ENCODE measurements at places on chromosomes 16 and 17. TPM values are rescaled to one million over a fixed set of nuclear protein-coding genes. Genes with fewer than 3 reads are reported as not detected.

Gene ZSCAN10
- not detected for total RNA-seq

Gene ADAD2
- total RNA-seq: not detected

Gene YBX2
- under 0.01 TPM for total RNA-seq

- H3K36me3 ChIP-seq: no peaks in the 10 kb centered on the region
- H3K4me1 ChIP-seq: no peaks in the 10 kb centered on the region
- H3K27me3 ChIP-seq: peaks cover 4% of the 10 kb centered on the region
- H3K27ac ChIP-seq: no peak overlapping the region
- no peak overlapping the region for H3K4me3 ChIP-seq
These were observed 62.5 kb downstream of the RPH3AL start for GRCh38 chr17:290121-290521.

DNA sequence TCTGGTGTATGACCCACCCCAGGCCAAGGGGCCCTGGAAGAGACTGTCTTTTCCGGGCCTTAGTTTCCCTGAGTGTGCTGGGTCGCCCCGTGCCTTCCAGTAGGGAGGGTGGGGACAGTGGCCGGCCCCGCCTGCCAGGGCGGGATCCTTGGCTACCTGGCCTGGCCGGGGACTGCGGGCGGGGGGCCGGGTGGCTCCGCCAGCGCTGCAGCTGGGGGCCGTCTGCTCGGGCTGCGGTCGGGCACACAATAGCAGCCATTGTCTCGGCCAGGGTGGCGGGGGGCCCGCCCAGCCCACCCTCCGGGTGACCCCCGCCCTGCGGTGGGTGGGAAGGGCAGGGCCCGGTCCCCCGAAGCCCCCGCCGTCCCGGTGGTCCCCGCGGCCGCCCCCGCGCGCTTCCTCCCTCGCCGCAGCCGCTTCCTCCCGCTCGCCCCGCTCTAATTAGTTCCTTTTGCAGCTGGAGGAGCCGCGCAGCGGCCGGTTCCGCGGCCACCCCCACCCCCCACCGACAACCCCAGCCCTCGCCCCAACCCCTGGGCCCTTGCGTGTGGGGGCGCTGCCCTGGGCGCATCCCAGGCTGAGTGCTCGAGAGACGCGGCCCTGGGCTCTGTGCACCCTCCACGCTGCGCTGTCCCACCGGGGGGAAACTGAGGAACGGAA is 11.6 kb downstream of the GLIS2 start:
- H3K4me1 ChIP-seq: peaks cover 29% of the 10 kb centered on the region
- peak; percentile 92 for DNase-seq
- H3K36me3 ChIP-seq: no peaks in the 10 kb centered on the region
- H3K4me3 ChIP-seq: peak overlapping the region; percentile 70
- no peaks in the 10 kb centered on the region for H3K27me3 ChIP-seq

- H3K36me3 ChIP-seq: peaks cover 31% of the 10 kb centered on the region
- H3K4me3 ChIP-seq: no peak overlapping the region
- peak overlapping the region; percentile 46 for H3K27ac ChIP-seq
- no peaks in the 10 kb centered on the region for H3K27me3 ChIP-seq
- DNase-seq: peak; percentile 84
These were observed 257.5 kb downstream of the SEC14L1 start for GRCh38 chr17:77398274-77398673.

DNA sequence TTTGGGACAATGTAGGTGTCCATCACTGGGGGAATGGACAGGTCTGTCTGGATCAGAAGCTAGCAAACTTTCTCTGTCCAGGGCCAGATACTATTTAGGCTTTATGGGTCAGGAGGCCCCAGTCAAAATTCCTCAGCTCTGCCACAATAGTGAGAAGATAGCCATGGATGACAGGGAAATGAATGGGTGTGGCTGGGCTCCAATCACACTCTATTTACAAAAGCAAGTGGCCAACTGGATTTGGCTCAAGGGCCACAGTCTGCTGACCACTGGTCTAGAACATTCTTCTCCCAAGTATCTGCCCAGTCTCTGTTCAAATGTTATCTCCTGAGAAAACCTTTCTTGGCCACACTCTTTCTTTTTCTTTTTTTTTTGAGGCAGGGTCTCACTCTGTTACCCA is 339.9 kb downstream of the SOX9 start:
- H3K4me3 ChIP-seq: no peak overlapping the region
- H3K36me3 ChIP-seq: no peaks in the 10 kb centered on the region
- H3K27me3 ChIP-seq: no peaks in the 10 kb centered on the region
- DNase-seq: no peak
- H3K4me1 ChIP-seq: peaks cover 20% of the 10 kb centered on the region
